ENCODE measurements at places on chromosomes 16 and 17.

DNA sequence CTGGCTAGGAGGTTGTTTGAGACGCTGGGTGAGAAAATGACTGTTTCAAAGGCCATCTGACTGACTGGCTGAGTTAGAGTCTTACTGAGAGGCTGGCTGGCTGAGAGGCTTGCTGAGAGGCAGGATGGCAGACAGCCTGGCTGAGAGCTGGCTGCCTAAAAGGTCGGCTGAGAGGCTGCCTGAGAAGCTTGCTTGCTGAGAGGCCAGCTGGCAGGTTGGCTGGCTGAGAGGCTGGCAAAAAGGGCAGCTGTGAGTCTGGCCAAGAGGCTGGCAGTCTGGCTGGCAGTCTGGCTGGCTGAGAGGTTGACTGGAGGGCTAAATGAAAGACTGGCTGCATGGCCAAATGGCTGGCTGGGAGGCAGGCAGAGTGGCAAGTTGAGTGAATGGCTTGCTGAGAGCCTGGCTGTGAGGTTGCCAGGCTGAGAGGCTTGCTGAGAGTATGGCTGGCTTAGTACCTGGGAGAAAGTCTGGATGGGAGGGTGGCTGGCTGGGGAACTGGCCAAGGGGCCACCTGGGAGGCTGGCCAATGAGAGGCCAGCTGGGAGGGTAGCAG is 35.3 kb upstream of the ACSM2B start:
- DNase-seq = no peak

DNA sequence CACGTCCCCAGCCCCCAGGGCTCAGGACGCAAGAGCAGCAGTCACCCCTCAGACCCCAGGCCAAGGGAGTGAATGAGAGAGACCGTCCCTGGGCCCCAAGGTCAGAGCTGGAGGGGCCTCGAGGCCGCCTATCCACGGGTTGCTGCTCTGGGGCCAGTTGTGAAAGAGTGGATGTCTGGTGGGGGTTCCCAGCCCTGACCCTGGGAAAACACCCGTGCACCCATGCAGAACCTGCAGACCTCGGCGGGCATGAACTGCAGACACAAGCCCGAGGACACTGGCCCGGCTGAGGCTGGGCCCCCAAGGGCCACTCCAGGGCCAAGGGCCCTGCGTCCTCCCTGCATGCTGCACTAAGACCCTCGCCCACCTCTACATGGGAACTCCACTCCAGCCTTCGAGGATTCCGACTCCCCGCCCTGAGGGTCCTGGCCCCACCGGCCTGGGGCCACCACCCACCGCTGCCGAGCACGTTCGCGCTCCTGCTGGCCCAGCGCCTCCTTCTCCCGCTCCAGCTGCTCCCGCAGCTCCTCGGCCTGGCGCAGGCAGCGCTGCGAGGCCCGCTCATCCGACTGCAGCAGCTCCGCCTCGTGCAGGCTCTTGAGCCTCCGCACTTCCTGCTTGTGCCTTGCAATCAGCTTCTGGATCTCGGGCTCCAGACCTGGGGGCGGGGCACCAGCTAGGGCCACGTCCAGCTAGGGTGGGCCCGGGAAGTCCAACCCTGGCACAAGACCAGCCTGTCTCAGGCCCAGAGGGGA is 27.6 kb upstream of the AATK start:
- no peak for DNase-seq

DNA sequence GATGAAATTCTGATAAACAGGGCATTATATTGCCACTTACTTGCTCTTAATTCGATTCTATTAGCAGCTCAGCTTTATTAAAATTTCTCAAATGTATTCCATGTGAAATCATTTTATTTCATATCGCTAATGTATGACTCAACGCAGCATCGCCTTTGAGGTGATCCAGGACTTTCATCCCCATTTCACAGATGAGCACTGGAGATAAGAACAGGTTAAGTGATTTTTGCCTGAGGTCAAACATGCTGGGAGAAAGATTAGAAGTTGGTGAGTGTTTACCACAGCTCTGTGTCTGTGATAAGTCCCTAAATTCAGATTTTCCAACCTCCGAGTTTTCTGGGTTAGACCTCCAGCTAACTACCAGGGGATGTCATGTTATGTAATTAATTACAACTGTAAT is 43.6 kb downstream of the RBFOX1 start:
- DNase-seq = no peak

- DNase-seq = no peak
Measured at GRCh38 chr16:77410449-77410848, 24.4 kb downstream of the ADAMTS18 start.

DNA sequence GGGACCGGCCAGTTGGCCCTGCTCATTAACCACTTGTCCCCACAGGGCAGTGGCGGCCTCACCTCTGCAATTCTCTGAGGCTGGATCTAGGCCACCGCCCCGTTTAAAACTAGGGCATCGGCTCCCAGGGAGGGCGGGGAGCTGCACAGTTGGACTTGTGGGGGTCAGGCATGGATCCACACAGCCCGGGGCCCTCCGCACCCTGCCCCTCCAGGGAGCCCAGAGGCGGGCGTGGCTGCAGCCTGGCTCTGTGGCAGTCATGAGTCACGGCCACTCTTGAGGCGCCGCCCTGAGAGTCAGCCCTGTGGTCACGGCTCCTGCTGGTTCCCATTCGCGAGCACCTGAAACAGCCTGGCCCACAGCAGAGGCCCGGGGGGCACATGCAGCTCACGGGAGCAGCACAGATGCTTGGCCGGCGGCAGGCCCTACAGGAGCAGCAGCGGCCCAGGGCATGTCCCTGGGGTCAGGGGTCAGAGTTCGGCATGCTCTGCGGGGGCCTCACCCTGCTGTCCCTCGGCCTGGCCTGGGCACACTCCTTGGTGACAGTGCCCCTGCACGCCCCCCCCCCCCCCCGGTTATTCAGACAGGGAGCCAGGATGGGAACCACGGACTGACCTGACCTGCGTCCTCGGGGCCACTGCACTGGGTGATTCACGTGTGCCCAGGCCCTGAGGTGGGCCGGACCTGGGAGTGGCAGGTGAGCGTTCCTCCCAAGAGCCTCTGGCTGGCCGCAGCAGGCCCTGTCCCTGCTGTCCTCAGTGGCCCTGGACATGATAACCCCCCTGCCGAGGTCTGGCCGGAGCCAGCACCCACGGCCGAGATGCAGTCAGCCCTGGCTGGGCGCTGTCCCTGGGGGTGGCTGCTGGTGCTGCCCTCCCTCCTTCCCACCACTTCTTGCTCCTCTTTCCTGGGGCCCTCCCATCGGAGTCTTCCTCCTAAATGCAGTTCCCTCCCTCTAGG is 8.2 kb downstream of the CAPN15 start:
- no peak for DNase-seq

DNA sequence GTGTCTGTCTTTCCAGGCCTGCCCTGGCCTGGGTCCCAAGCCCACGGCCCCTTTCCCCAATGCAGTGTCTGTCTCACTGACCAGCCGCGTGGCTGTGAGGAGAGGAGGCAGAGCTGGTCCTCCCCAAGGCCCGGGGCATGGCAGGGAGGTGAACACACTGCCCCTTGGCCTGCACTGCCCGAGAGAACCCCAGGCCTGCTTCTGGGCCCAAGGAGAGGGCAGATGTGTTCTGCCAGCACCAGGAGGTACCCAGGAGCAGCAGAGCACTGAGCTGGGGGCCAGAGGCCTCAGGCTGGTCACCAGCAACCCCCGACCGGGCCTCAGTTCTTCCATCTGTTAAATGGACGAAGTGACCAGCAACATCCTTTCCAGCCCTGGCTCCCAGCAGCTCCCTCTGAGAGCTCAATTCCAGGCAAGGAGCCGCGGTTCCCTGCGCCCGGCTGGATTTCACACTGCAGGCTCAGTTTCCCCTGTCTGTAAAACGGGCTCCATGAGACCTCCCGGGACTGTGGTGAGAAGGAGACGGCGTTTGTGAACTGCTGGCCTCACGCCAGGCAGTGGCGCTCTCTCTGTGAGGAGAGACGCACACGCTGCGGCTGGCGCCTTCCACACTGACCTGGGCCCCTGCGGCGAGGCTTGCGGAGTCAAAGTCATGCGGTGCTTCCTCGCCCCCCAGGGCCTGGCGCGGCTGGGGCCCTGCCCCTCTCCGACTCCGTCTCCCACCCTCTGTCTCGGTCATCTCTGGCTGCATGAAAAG is 8.1 kb upstream of the ZFPM1 start:
- DNase-seq = no peak

DNA sequence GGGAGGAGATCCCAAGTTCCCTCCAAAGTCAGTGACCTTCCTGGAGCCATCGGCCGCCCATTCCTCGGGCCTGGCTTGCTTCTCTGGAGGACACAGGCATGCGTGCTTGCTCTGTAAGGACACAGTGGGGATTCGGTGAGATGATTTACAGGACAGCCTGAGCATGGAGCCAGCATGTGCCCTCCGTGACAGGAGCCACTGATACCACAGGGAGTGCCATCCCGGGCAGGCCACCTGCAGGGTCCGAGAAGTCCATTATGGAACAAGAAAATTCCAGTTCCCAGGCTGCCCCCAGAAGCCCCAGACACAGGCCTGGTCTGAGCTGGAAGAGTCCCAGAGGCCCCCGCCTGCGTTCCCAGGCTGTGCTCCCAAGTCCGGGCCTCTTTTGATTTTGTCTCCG is 47.9 kb downstream of the FOXL1 start:
- no peak for DNase-seq

DNA sequence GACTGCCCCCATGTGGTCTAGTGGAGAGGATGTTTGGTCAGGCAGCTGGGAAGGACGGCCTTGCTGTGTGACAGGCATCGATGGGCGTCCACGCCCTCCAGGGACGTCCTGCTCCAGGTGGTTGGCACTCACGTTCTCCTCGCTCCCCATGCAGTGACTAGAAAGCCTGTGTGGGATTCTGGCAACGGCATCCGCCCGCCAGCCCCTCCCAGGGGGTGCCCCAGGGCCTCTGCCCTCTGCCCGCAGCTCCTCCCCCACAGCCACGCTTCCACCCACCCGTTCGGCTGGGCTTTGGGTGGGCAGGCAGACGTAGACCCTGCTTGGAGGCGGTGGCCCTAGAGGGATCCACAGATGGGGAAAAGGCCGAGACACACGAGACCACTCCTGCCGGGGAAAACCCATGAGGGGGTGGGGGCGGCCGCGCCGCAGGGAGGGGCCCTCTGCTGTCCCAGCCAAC is 4.7 kb upstream of the IL17C start:
- no peak for DNase-seq

DNA sequence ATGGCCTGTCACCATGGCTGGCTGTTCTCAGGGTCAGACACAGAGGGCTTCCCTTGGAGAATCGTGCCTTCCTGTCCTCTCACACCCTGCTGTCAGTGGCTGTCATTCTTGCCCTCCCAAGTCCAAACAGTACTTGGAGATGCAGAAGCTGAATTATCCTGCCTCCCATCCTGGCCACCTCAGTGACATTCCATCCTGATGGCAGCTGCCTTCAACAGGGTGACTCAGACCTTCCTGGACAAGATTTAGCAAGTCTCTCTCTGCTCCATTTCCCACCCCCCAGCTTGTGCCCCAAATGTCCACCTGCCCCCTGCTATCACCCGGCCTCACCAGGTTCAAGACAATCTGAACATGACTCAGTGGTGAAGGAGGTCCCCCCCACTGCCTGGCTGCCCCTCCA is 4.8 kb upstream of the KRT36 start:
- DNase-seq = no peak

GRCh38 chr17:61366076-61366714 is 33.4 kb upstream of the TBX2 start:
- no peak for DNase-seq

DNA sequence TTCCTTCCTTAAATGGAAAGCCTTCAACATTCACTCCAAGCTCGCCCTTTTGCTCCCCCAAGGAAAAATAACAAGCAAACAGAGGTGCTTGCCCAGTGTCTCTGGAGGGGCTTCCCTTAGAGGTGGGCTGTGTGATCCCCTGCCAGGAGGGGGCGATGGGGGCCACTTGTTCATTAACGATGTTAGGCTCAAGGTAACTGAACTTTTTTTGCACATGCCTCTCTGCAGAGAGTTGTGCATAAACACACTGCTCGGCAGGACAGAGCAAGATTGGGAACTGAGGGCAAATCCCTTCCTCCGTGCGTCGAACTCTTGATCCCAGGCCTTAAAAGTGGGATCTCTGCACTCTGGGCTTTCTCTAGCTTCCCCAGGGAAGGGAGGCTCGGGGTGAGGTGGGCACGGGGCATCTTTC is 15.5 kb upstream of the NAGLU start:
- peak; percentile 60 for DNase-seq

GRCh38 chr17:78934681-78935418 is 9.7 kb upstream of the TIMP2 start:
- no peak for DNase-seq

GRCh38 chr17:63358111-63358839 is 87.8 kb downstream of the CYB561 start:
- no peak for DNase-seq

GRCh38 chr16:46736695-46737094 is 11.4 kb downstream of the MYLK3 start:
- DNase-seq = no peak

- DNase-seq = peak; percentile 70
Measured at GRCh38 chr17:33506889-33507650, 214.0 kb upstream of the ASIC2 start.

DNA sequence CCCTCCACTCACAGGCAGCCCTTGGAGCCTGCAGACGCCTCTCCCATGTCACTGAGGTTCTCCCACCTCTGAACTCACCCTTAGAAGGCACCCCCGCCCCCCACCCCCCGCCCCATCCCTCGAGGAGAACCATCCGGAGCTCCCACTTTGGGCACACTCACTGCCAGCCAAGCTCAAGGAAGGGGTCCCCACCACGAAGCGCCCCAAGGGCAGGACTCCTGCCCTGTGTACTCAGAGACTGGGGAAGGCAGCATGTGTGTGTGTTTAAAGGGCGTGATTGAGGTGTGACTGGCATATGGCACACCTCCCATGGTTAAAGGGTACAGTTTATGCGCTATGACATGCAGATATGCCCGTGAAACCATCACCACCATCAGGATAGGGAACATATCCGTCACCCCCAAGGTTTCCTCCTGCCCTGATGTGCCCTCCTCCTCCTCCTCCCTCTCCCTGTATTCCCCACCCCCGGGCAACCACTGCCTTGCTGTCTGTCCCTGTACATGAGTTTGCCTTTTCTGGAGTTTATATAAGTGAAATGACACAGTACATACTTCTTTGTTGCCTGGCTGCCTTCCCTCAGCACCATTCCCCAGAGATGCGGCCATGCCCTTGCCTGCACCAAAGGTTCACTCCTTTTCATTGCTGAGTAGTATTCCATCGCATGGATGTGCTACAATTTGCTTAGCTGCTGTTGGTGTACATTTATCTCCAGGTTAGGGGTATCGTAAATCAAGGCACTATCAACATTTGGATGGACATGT is 14.0 kb upstream of the RBFOX3 start:
- no peak for DNase-seq

DNA sequence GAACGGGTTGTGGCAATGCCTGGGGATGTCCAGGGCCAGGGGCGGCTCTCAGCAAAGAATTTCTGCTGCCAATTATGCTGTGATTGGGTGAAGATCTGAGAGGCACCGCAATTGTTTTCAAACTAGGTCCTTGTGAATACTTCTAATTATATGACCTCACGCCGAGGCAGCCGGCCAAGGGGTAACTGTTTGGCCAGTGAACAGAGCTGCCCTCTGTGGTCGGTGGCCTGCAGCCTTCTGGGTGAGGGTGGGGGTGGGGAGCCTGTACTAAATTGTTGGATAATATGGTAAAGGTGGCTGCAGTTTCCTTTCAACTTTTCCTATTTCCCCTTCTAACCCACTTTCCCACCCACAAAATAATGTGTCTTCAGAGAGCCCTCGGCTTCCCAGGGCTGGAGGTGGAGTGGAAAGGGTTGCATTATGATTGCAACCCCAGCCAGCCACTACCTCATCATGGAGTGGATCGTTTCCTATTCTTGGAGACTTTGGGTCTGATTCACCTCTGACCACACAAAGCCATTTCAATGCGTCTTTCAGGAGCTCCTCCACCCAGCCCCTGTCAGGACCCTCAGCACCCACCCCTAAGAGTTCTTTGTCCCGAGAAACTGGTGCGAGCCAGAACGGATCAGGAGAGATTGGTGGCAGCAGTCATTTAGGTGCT is 2.0 kb upstream of the DNAI2 start:
- DNase-seq = no peak
